ENCODE measurements at places on chromosomes 13 and 19.

- no peak for DNase-seq
Measured at GRCh38 chr19:51689751-51690453, 3.2 kb upstream of the SPACA6 start.

GRCh38 chr13:110413016-110413675 lies 106.1 kb downstream of the COL4A2 start:
- no peak for DNase-seq

DNA sequence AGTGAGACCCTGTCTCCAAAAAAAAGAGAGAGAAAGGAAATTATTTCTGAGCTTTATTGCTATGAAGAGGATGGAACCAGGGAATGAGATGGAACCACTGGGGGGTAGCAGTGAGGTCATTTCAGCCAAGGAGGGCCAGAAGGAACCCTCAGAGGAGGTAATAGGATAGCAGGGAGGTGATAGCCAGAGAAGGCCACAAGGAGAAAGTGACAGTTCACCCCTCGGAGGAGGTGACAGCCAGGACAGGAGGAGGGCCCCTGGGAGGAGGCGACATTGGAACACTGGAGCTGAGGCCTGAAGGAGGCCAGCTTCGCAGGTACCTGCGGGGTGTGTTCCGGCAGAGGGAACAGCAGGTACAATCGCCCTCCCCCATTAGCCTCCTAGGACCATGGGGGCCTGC lies 675 bp upstream of the PGPEP1 start:
- no peak for DNase-seq

DNA sequence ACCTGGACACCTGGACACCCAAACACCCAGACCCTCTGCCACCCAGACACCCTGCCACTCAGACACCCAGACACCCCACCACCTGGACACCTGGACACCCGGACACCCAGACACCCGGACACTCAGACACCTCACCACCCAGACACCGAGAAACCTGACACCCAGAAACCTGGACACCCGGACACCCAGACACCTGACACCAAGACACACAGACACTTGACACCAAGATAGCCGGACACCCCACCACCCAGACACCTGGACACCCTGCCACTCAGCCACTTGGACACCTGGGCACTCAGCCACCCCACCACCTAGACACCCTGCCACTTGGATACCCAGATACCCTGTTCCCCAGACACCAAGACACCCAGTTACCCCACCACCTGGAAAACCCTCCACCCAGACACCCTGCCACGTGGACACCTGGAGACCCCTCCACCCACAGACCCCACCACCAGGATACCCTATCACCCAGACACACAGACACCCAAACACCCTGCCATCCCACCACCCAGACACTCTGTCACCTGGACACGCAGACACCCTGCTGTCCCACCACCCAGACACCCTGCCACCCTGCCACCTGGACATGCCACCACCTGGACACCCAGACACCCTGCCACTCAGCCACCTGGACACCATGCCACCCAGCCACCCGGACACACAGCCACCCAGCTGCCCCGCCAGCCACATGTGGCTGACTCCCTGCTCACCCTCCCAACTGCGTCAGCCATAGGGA lies 17.4 kb downstream of the C19orf12 start:
- DNase-seq: no peak

- no peak for DNase-seq
Measured at GRCh38 chr13:106491463-106491862, 44.0 kb downstream of the EFNB2 start.

GRCh38 chr19:15264061-15264932 lies 32.0 kb upstream of the EPHX3 start:
- peak; percentile 87 for DNase-seq

DNA sequence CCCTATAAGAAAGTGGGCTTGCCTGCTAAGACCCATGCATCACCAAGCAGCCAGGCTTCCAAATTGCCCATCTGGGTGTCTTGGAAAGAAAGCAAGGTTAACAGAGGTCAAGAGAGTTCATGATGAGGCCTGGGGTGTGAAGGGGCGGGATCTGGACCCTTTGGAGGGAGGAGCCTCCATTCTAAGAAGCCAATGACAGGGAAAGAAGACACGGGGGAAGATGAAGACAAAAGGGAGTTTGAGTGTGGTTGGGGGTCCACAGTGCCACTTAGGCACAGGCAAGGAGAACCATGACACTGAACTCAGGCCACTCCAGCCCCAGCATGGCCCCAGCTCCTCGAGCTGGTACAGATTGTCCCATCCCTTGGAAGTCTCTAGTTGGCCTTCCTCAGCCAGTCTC lies 350.2 kb upstream of the TSHZ3 start:
- DNase-seq: no peak

GRCh38 chr19:34360354-34360909 lies 4.6 kb upstream of the GPI start:
- no peak for DNase-seq

GRCh38 chr19:48997972-48998371 lies 4.3 kb downstream of the RUVBL2 start:
- no peak for DNase-seq

DNA sequence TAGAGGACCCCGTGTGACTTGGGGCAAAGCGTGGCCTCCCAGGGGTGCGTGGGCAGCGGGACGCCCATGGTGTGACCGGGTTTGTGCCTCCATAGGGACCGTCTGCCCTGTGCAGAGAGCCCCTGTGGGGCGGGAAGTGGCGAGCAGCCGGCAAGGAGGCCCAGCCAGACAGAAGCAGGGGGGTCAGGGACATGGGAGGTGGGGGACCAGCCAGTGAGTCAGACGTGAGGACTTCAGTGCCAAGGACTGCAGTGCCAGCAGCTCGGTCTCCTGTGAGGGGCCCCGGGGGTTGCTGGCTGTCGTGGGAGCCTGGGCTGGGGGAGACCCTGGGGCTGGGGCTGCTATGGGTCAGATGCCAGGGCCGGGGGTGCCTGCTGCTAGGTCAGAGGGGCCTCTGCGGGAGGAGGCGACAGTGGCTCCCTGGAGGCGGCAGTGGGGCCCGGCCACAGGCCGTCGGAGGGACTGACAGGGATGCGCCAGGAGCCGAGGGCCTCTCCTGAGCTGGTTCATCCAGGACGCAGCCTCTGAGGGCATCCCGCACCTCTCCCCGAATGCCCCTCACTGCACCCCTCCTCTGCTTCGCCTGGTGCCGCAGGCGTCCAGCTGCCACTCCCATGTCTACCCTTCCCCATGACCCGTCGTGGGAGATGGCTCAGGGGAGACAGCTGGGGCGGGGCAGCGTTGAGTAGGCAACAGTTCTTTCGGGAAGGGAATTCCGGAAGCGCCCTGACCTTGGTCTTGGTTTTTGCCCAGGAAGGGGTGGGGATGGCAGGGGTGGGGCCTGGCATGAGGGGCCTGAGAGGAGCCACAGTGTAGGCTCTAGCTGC lies 80.0 kb downstream of the KDM4B start:
- DNase-seq: peak; percentile 37

GRCh38 chr13:41931337-41931736 lies 29.6 kb downstream of the VWA8 start:
- no peak for DNase-seq

- DNase-seq: no peak
Measured at GRCh38 chr19:47421844-47422395, 2.6 kb upstream of the MEIS3 start.

- DNase-seq: no peak
Measured at GRCh38 chr19:33806434-33806881, 9.8 kb downstream of the KCTD15 start.

All from tibial artery (tissue), 4 donors.